ENCODE measurements at places on chromosomes 12 and 14. TPM values are rescaled to one million over a fixed set of nuclear protein-coding genes. Genes with fewer than 3 reads are reported as not detected.

Gene IRAK3
- 3.2 TPM for total RNA-seq

- no peaks in the 10 kb centered on the region for H3K27me3 ChIP-seq
- DNase-seq, result no peak
- H3K4me1 ChIP-seq, result no peaks in the 10 kb centered on the region
- H3K4me3 ChIP-seq, result no peak overlapping the region
- H3K27ac ChIP-seq, result no peak overlapping the region
These were observed 502.6 kb downstream of the DIO2 start for GRCh38 chr14:79708426-79709388.

GRCh38 chr12:25692115-25693035 is 139.3 kb upstream of the LMNTD1 start:
- H3K4me3 ChIP-seq, result no peak overlapping the region
- no peaks in the 10 kb centered on the region for H3K4me1 ChIP-seq
- H3K36me3 ChIP-seq, result no peaks in the 10 kb centered on the region
- no peak overlapping the region for H3K27ac ChIP-seq
- H3K27me3 ChIP-seq, result no peaks in the 10 kb centered on the region

- peaks cover 13% of the 10 kb centered on the region for H3K27me3 ChIP-seq
- H3K4me1 ChIP-seq, result no peaks in the 10 kb centered on the region
- no peak overlapping the region for H3K4me3 ChIP-seq
- no peaks in the 10 kb centered on the region for H3K36me3 ChIP-seq
- no peak overlapping the region for H3K27ac ChIP-seq
These were observed 84.9 kb upstream of the OTX2 start for GRCh38 chr14:56895154-56895553.

DNA sequence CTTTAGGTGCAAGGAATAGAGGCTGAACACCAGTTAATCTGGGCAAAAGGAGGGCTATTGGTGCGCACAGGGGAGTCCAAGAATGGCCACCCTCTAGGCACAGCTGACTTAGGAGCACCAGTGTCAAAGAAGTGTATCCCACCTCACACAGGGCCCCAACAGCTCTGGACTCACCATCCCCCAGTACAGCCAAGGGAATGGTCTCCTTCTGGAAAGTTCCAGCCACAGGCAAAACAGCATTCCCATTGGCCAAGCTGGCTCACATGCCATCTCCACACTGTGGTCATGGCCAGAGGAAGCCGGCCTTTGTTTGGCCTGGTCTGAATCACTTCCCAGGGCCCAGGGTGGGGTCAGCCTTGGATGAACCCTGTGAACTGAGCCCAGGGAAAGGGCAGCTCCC is 120.1 kb downstream of the DICER1 start:
- H3K4me3 ChIP-seq, result no peak overlapping the region
- no peak for DNase-seq
- no peaks in the 10 kb centered on the region for H3K4me1 ChIP-seq
- H3K27ac ChIP-seq, result no peak overlapping the region

Measured in activated T-helper 1 cell treated with anti-CD3 and anti-CD28 coated beads, Interleukin-12 subunit alpha, Interleukin-12 subunit beta, Interleukin-2, Interleukin-4 antibody, amounts not matched to agents 30 ng/mL and 10 ng/mL and 1 ng/mL, durations not matched to agents 14 hours and 24 hours and 36 hours (primary cell).